ENCODE measurements at places on chromosomes 6 and 20. TPM values are rescaled to one million over a fixed set of nuclear protein-coding genes. Genes with fewer than 3 reads are reported as not detected.

GRCh38 chr6:30568245-30568644 is 3.0 kb upstream of the ABCF1 start:
- no peak for DNase-seq

- no peak for DNase-seq
These were observed 7.3 kb upstream of the SIRPG start for GRCh38 chr20:1664911-1665310.

DNA sequence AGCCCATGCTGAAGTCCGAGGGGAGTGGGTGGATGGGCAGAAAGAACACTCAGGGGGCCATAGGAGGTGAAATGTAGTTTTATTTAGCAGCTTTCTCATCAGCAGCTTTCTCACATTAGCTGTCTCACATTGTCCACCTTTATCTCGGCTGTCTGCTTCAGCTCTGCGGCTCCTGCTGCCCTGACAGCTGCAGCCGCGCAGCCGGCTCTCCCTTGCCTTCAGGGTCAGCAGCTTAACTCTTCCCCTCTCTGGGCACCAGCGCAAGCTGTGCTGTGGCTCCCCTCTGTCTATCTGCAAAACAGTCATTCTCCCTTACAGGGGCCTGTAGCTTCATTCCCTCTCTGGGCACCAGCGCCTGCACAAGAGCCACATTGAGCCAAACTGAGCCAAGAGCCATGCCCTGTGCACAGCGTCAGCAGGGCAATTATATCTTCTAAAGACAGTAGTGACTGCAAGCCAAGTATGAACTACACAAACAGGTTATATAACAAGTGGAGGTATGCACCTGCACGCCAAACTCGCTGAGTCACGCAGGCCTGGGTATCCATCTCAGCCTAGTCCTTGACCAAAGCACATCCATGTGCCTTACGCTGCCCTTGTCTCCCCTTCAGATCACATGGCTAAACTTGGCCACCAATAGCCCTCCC is 198.8 kb downstream of the EYA2 start:
- no peak for DNase-seq

DNA sequence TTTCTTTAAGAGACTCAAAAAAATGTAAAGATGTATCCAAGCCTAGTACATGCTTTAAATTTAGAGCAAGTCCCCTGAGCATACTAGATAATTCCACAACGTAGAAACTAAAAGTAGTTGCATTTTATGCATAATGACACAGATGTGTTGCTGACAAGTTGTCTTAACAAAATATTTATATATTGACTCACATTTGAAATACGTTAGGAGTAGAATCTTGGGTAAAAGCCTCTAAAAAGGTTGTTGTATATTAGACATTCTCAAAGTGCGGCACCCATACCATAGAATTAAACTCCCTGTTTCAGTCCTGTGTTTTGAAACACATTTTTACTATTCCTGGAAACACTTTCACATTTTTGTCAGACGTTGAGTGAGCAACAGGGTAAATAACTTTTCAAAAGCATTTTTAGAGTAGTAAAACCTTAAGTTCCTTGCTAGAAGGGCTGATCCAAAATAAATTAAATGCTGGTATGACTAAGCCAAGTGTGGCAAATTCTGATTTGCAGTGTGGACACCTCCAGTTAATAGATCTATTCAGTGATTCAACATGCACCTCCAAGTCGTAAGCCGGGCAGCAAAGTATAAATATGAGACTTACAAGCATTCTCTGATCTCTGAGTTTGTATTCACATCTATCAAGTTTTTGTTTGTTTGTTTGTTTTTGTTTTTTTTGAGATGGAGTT is 97.5 kb downstream of the GMDS start:
- DNase-seq: no peak

GRCh38 chr6:170497841-170498301 is 55.2 kb downstream of the PSMB1 start:
- DNase-seq: no peak

DNA sequence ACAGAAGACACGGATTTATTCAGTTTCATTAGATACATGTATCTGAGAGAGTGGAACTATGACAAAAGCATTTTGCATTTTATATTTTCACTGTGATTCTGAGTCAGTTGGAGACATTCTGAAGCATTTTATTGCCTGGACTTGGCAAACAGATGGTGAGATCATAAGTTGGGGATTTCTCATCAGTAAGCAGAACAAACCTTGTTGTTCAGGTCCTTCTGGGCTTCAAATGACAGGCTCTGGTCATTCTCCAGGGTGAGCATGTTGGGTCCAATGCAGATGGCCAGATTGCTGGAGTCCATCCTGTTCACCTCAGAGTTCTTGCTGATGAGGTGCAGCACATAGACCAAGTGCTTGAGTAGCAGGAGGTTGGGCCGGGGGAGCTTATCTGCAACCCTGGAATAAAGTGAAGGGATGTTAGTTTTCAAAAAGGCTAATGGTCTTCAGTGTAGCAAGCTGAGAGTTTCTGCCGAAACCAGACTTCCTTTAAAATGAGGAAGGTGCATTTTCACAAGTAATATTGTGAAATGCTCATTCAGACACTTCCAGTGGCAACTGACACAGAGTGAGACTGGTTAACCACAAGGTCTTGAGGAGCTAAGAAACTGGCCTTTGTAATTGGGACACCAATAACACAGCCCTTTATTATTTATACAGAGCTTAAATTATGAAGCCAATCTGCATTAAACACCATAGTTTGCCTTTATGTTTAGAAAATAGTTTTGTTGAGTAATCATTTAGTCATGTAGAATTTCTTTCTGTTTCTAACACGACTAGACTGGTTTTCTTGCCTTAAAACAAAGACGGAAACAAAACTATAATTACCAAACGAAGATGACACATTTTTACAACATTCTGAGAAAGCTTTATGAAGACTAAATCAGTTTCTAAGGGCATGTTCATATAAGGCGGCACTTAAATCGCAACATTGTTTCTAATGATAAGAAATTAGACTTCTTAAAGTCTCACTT is 5.6 kb downstream of the TAGAP start:
- no peak for DNase-seq

GRCh38 chr6:99589290-99589672 is 17.4 kb upstream of the PRDM13 start:
- DNase-seq: no peak

The FNDC1 gene
- 10.7 TPM for polyA plus RNA-seq

The CST2 gene
- polyA plus RNA-seq: not detected

Measured in spinal cord (tissue), 10 donors.